ENCODE measurements at places on chromosomes 12 and 14. TPM values are rescaled to one million over a fixed set of nuclear protein-coding genes. Genes with fewer than 3 reads are reported as not detected.

VRTN gene
- not detected for total RNA-seq

CKAP4 gene
- total RNA-seq = 177 TPM

SIX1 gene
- total RNA-seq = 156 TPM

ALDH1L2 gene
- 14.9 TPM for total RNA-seq

P2RX2 gene
- total RNA-seq = not detected

PRR4 gene
- total RNA-seq = 0.34 TPM

TAS2R30 gene
- total RNA-seq = 0.32 TPM

TPI1 gene
- total RNA-seq = 2,623 TPM

Data from LHCN-M2 (cell line).